SK-N-DZ (cell line): ENCODE measurements at places on chromosomes 1 and 21.

DNA sequence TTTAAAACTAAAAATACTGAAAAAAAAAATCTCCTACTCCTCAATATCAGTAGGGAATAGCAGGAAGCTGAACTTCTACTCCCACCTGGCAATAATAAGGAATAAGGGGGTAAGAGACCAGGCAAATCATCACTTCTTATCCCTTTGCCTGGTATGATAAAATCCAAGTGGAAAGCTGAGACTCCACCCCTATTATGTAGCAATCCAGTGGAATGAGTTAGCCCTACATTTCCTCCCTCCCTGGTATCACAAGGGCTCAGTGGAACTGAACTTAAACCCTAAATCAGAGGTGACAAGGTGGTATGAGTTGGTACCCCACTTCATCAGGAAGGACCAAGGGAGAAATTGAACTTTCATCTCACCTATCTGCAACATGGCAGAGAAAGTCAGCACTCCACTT lies 25.7 kb downstream of the TRIM33 start:
- DNase-seq = no peak

GRCh38 chr1:97364086-97364485 lies 556.7 kb downstream of the DPYD start:
- no peak for DNase-seq

DNA sequence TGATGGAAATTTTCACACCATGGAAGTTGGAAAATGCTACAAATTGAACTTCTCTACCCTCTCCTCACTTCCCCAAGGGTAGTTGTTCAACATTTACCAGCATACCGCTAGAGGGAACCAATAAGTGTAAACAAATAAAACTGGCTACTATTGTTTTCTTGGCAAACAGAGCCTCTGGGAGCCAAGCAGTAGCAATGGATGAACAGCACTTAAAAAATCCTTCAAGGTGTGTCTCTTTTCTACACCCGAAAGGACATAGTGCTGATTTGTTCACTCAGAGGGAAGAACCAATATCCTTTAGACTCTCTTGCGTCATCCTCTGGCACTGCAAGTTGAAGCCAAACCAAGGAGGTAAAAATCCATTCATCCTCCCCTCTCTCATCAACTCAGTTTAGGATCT lies 161.5 kb downstream of the TBX15 start:
- DNase-seq = no peak

DNA sequence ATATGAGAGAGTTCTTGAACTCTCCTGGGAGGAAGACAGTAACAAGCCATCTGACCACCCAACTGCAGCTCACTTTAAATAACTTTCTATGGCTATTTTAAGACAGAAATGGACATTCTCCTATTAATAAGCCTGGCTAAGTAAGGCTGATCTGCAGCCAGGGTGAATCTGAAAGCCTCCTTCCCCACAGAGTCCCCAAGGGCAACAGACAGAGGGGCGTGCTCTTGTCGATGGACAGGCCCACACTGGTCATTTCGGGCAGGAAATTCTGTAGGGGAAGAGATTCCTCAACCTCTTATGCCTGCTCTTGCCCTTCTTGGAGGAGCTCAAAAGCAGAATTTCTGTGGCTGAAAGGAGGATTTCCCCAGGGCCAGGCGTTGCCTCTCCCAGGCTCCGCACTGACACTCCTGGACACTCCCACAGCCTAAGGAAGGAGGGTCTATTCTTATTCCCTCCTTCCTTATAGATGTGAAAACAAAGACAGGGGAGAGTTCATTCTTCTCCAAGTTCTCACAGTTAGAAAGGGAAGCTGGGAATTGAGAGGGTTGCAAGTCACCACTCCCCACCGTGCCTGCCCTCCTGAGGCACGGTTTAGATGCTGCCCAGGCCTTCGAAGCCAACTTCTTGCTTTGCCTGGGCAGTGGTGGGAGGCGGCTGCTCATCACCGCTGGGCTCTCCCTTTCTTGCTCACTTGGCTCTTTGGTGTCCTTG lies 17.9 kb upstream of the KANK4 start:
- no peak for DNase-seq

DNA sequence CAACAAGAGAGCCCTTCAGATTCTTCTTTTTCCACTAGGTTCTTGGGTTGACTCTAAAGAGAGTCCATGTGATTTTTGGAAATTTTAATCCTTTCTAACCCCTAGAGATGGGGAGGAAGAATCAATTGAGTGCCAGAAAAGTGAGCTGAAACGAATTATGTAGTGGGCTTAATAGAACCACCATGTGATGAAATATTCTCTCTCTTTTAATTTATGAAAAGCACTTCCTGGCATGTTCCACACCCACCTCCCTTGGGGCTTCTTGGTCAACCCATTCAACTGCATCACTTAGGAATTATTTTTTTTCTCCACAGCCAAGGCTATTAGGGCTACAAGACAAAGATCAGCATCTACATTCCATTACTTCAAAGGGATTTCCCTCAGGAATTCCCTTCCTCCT lies 79.6 kb downstream of the ZC3H11B start:
- no peak for DNase-seq

GRCh38 chr1:87869567-87869966 lies 540.9 kb downstream of the LMO4 start:
- no peak for DNase-seq

- DNase-seq = no peak
These were observed 75.4 kb upstream of the VTCN1 start for GRCh38 chr1:117286145-117286544.

DNA sequence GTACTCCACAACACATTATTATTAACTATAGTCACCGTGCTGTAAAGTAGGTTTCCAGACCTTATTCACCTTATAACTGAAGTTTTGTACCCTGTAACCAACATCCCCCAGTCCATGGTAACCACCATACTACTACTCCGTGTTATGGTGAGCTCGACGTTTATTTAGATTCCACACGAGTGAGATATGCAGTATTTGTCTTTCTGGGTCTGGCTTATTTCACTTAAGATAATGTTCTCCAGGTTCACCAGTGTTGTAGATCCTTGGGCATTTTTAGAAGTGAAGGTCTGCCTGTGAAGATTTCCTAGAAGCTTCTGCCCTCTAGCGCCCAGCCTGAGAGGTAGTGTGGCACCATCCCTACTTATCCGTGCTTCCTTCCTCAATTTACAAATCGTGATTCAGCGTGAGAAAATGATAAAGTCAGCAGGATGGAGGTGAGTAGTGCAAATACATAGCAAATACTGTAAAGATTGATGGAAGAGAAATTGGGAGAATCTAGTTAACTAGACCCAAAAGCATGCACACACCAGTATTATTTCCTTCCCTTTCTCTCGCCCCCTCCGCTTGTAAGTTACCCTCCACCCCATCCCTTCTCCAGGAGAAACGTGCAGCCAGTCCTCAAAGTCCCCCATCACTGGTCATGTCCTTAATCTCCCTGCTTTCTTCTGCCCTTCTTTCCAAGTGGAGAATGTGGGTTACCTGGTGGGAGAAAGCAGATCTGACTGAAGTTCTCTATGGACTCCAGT lies 36.0 kb upstream of the DISC1 start:
- DNase-seq = peak; percentile 68

DNA sequence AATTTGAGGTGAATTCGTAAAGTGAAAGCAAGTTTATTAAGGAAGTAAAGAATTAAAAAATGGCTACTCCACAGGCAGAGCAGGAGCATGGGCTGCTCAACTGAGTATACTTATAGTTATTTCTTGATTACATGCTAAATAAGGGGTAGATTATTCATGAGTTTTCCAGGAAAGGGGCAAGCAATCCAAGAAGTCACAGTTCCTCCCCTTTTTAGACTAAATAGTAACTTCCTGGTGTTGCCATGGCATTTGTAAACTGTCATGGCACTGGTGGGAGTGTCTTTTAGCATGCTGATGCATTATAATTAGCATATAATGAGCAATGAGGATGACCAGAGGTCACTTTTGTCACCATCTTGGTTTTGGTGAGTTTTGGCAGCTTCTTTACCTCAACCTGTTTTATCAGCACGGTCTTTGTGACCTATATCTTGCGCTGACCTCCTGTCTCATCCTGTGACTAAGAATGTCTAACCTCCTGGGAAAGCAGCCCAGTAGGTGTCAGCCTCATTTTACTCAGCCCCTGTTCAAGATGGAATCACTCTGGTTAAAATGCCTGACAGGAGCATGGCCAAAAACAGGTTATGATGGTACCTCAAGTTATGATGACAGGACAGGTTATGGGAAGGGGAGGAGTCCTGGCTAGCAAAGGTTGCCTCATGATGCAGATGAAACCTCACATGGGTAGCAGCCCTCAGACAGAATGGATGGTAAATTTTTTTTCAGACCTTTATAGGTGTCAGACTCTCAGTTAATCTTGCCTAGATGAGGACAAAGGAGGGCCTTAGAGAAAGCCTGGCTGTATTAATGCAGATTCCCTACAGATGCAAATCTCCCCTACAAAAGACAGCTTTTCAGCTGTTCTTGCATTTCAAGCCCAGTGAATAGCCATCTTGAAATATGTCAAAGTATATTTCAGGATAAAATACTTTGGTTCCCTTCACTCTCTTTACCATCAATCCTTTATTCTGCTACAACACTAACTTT lies 49.7 kb downstream of the SIPA1L2 start:
- DNase-seq = no peak

DNA sequence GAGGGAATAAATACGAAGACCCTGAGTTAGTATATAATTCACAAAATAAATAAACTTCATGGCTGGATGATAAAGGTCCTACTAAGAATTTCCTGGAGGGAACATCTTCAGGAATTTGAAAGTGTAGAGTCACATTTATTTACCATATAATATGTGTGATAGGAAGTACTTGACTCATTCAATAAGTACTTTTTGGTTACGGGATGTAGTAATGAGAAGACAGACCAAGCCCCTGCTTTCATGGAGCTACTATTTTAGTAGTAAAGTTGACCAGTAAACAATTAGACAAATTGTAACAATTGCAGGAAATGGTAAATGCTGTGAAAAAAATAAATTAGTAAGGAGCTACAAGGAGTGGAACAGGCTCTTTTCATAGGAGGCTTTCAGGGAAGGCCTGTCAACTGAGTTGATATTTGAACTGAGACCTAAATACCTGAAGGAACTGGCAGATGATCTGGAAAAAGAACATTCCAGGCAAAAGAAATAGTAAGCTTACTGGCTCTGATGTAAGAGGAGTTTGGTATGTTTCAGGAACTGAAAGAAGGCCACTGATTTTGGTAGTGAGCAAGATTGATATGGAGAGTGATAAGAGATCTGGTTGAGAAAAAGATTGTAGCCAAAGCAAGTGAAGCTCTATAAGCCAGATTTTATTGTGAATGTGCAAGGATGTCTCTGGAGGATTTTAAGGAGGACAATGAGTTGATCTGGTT lies 36.2 kb downstream of the CAMSAP2 start:
- DNase-seq = no peak
